Activated naive CD4-positive, alpha-beta T cell treated with anti-CD3 and anti-CD28 coated beads, Interleukin-2, amount 50 U/mL, for 72 hours (primary cell): ENCODE measurements at places on chromosomes 6 and 20. TPM values are rescaled to one million over a fixed set of nuclear protein-coding genes. Genes with fewer than 3 reads are reported as not detected.

Gene SLC22A23
- total RNA-seq = 0.72 TPM

Gene BANF2
- not detected for total RNA-seq

Gene GABRR1
- not detected for total RNA-seq

Gene PIGU
- total RNA-seq = 13.2 TPM

Gene KIF25
- total RNA-seq = not detected

Gene SLC2A10
- total RNA-seq = 0.06 TPM

Gene LCA5
- total RNA-seq = 0.29 TPM

Gene TCF15
- 0.41 TPM for total RNA-seq

Gene C6orf58
- not detected for total RNA-seq

Gene PRND
- not detected for total RNA-seq

Gene PROCR
- total RNA-seq = 3.1 TPM

Gene SALL4
- total RNA-seq = 0.12 TPM

Gene C20orf144
- 0.43 TPM for total RNA-seq

Gene SIRPB2
- total RNA-seq = not detected

Gene AVP
- 0.45 TPM for total RNA-seq
